ENCODE measurements at places on chromosomes 6 and 20. TPM values are rescaled to one million over a fixed set of nuclear protein-coding genes. Genes with fewer than 3 reads are reported as not detected.

Gene GABRR1
- total RNA-seq: not detected

Gene KCNK15
- total RNA-seq: 2.7 TPM

Gene IP6K3
- total RNA-seq: 5.7 TPM

DNA sequence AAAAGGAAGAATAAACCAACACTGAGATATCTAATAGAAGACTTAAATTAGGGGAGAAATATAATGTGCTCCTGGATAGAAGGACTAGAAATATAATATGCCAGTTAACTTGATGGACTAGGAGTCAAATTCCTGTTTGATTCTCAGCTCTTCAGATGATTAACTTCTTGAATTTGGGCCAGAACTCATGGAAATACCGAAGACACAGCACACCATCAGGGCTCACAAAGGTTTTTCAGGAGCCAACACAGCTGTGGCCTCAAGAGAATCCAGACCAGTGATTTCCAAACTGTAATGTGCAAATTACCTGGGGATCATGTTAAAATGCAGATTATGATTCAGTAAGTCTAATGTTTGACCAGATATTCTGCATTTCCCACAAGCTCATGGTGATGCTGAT, 33.8 kb upstream of the LRRC1 start:
- no peaks in the 10 kb centered on the region for H3K27me3 ChIP-seq
- no peak overlapping the region for H3K4me3 ChIP-seq
- H3K27ac ChIP-seq: no peak overlapping the region
- no peak for DNase-seq
- no peaks in the 10 kb centered on the region for H3K4me1 ChIP-seq

- H3K4me3 ChIP-seq: no peak overlapping the region
- H3K4me1 ChIP-seq: peaks cover 44% of the 10 kb centered on the region
- H3K27me3 ChIP-seq: no peaks in the 10 kb centered on the region
- H3K36me3 ChIP-seq: peaks cover 6% of the 10 kb centered on the region
- peak overlapping the region; percentile 22 for H3K27ac ChIP-seq
- DNase-seq: no peak
These were observed 10.3 kb downstream of the ZMYND8 start for GRCh38 chr20:47346172-47346571.

DNA sequence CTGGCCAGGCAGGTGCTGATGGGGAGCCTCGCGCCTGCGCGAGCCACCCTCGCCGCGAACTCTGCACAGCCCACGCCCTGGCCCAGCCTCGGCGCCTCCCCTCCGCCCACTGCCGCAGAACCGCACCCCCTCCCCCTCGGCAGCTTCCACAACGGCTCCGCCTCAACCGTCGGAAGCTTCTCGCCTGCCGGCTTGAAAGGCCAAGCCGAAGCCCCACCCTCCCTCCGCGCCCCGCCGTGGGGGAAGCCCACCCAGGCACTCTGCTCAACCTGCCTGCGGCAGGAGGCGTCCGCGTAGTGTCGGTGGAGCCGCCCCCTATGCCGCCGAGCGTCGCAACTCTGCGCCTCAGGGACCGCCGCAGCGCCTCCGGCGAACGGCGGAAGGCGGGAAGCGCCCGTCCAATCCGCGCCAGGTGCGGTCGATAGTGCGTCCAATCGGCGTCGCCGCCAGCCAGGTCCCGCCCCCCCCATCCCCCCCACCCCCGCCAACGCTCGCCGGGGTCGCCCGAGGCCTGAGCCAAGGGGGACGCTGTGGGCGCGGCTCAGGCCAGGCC, at the start of gene SYCP2:
SYCP2 (minus strand) TSS at position 342 of the 553 bp plus-strand sequence. CDS start 11,224 bp downstream, outside the sequence.
- H3K36me3 ChIP-seq: peaks cover 6% of the 10 kb centered on the region
- no peaks in the 10 kb centered on the region for H3K27me3 ChIP-seq

DNA sequence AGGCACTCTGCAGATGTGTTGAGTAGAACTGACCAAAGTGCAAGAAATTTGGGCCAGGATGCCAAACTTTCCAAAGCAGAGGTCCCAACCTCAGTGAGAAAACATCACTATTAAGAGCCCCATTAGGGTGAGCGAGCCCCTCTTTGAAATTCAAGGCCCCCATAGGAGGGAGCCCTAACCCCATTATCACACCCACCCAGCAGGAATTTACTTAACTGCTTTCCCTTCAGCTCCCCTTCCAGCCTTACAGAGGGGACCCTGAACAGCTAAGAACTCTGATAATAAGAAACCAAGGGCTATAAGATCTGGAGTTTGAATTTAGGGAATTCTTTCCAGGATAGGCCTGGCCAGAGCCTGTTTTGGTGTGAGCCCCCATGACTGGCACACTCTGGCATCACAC, 130.6 kb downstream of the NFATC2 start:
- no peak overlapping the region for H3K4me3 ChIP-seq
- no peaks in the 10 kb centered on the region for H3K27me3 ChIP-seq
- no peak for DNase-seq
- H3K36me3 ChIP-seq: no peaks in the 10 kb centered on the region
- no peaks in the 10 kb centered on the region for H3K4me1 ChIP-seq
